Stimulated activated CD8-positive, alpha-beta memory T cell treated with anti-CD3 and anti-CD28 coated beads, Interleukin-4, amount 100 ng/mL, for 1 hour (primary cell): ENCODE measurements at places on chromosomes 6 and 20.

GRCh38 chr20:59785986-59786795, 147.2 kb downstream of the SYCP2 start:
- DNase-seq: no peak

- DNase-seq: no peak
Measured at GRCh38 chr6:157061770-157062594, 261.3 kb downstream of the TMEM242 start.

GRCh38 chr6:131382631-131383030, 190.4 kb upstream of the ARG1 start:
- no peak for DNase-seq

DNA sequence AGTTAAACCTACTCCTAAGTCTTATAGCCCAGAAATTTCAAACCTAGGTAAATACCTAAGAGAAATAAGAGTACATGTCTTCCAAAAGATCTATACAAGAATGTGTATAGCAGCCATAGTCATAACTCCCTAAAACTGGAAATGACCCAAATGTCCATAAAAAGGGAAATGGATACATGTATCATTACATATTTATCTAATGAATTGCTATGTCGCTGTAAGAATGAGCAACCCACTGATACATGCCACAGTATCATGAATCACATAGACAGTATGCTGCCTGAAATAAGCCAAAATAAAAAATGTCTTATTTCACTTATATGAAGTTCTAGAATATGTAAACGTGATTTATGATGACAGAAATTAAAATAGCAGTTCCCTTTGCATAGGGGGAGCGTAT, 679.5 kb downstream of the MAFB start:
- no peak for DNase-seq

DNA sequence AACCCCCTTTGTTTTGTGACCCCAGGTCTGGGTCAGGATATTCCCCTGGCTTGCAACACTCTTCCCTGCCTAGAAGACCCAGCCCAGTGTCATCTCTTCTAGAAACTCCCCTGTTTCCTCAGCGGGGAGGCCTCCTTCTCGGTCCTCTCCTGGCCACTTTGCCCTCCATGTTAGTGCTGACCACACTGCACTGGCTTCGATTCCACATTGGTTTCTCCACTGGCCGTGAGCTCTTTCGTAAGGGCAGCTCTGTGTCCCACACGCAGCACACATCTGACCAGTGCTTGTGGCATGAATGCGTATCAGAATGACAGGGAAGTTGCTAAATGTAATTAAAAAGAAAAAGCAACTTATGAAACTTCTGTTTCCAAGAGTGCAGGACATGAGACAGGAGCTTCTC, 49.4 kb upstream of the FNDC1 start:
- no peak for DNase-seq

GRCh38 chr6:20919677-20920385, 385.6 kb downstream of the CDKAL1 start:
- no peak for DNase-seq

DNA sequence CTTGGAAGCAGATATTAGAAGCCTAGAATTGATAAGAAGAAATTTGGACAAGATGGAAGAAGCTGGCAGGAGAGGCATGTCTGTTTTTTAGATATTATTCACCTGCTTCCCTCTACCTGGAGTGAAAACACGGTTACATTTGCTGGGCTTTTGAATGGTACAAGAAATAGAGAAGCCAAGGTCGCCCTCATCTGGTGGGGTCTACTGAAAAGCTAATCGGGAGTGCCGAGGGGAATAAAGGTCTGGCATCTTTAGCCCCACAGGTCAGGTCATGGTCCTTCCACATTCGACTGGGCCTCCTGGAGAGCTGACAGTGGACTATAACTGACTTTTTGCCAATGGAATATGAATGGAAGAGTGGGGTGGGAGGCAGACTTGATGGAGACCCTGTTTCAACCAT, 4.6 kb upstream of the C2 start:
- DNase-seq: no peak

GRCh38 chr6:108363113-108363512, 68.3 kb downstream of the AFG1L start:
- DNase-seq: no peak

DNA sequence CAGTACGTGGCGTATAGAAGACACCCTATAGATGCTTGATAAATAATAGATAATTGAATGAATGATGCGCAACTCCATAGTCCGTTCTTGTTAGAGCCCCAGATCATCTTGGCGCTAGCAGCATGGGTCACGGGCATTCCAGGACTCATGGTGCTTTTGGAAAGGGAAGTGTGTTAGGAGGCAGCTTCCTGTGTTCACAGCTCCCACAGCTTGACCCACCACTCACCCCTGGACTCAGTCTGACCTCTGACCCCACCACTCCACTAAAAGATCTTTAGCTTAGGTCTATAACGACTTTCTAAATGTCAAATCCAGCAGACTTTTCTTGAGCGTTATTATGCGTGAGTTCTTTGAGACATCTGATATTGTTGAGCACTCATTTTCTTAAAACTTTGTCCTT, 35.8 kb upstream of the KIF16B start:
- DNase-seq: no peak

GRCh38 chr6:36126553-36127458, 3.5 kb upstream of the MAPK13 start:
- no peak for DNase-seq

DNA sequence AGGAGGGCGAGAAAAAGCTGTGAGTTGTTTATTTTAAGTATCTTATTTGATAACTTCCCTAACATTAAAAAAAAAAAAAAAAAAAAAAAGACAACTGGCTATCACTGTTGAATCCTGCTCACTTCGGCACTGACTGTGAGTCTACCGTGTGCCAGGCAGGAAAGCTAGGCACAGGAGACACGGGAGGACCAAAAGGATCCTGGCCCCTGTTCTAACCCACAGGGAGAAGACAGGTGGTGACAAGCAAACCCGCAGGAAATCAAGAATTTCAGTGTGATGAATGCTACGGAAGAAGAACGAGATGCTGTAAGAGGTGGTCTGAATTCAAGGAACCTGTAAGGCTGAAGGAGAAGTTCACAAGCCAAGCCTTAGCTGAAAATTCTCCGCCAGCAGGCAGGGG, 94.7 kb upstream of the NFATC2 start:
- DNase-seq: no peak

GRCh38 chr6:40630051-40630450, 42.9 kb upstream of the LRFN2 start:
- no peak for DNase-seq

DNA sequence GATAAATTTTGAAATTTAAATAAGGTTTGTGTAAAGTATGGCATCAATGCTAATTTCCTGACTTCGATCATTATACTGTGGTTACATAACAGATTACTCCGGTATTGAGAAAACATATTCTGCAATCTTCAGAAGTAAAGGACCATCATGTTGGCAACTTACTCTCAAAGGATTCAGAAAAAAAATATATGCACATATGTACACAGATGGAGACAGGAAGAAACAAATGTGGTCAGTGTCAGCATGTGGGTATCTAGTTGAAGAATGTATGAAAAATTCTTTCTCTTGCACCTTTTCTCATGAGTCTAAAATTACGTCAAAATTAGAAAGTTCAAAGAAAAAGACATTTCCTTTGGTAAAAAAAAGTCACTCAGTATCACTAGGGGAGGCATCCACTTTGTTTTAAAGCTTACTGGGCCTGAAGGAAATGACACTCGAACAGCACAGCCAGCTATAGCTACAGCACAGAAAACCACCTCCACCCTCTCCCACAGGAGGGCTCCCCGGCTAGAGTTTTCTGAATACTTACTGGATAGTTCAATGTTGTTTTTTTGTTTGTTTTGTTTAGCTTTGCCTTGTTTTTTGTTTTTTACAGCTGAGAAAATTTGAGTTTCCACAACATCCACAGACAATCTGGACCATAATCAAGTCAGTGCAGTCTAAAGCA, 317.2 kb upstream of the AGPAT4 start:
- no peak for DNase-seq

- DNase-seq: no peak
Measured at GRCh38 chr6:42958125-42958524, 2.4 kb upstream of the GNMT start.

DNA sequence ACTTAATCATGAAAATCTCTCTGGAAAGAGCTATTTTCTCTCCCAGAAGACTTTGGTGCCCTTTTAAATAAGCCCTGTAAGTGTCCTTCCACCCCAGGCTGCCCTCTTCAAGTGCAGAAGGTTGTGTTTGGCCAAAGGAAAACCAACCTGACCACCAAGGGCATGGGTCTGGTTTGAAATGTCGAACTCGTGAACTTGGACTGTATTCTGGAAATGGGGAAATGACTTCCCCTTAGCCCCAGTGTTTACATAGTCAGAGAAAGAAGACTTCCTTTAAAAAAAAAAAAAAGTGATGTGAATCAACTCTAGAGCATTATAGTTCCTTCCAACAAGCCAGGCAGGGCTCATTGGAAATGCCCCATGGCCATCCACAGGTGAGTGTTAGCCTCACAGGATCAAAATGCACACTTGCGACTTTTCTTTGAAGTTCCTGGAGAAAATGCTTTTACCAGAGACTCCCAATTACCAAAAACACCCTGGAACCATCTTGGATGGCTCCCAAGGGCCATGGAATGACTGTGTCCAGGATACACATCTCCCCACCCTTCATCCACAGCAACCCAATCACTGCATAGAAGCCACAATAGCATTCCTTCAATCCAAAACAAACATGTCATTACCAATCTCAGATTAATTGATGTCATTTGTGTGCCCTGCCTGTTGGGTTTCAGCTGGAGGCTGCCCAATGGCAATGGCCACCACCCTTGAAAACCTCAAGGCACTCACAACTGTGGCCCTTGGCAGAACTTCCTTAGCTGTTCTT, 133.8 kb downstream of the CLIC5 start:
- DNase-seq: no peak

DNA sequence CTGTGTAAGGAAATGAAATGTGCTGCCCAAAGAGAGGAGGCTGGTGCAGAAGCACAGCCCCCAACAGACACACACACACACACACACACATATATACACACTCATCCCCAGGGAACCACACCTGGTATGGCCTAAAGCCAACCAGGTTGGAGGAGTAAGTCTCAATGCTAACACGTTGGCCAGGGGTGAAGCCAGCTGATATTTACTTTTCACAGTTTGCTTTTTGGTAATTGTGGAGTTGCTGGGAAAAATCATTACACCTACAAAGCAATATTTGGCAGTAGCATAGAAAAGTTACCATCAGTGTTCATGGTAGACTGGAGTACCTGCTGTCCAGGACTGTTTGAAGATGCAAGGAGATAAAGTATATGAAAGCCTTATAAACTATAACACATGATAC, 50.3 kb upstream of the NAA20 start:
- no peak for DNase-seq

GRCh38 chr6:64990652-64991304, 716.2 kb downstream of the EYS start:
- DNase-seq: no peak

DNA sequence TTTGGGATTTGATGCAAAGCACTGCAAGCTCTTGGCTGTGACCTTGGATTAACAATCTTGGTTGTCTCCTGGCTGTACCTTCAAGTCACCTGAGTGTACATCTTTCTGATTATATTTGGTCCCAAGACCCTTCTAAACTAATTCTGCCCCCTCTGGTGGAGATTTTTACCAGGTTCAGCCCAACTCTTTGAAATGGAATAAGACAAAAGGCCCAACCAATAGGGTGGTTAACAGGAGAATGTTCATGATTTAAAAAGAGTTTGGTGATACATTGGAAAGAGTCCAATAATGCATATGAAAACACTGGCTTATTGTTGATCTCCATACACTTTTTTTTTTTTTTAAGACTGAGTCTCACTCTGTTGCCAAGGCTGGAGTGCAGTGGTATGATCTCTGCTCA, 77.5 kb upstream of the CD83 start:
- no peak for DNase-seq

GRCh38 chr20:50015636-50015992, 32.8 kb downstream of the SNAI1 start:
- DNase-seq: no peak

DNA sequence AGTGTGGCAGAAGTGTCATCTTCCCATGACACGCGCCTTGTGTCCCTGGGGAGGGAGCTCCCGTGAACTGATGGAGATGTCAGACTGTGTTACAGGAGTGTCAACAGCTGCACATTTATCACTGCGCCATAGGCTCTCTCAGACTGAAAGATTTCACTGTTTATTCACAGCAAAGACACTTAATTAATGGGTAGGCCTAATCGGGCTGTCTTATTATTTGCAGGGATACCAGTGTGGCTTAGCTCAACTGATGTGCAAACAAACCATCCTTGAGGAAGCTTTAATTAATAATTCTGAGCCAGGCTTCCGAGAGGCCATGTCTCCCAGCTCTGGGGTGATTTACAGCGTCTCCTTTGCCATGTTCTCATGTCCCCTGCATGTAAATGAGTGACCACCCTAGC, 771.0 kb downstream of the QKI start:
- no peak for DNase-seq

- no peak for DNase-seq
Measured at GRCh38 chr20:646107-646867, 6.7 kb downstream of the SRXN1 start.

DNA sequence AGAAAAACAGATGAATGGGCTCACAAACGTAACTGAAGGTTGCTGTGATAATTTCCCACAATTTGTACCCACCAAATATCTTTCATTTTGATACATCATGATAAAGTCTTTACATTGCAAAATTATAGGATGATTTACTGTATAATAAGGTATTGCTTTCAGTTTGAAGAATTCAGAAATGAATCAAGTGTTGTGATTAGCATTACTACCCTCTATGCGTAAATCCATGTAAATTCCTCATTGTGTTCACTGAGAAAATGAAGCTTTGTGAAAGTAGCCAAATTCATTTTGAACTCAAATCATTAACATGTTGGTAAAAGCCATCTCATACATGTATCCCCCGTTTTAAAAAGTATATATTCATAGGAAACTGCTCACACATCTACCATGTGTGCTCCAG, 379.4 kb downstream of the ESR1 start:
- DNase-seq: no peak

- DNase-seq: no peak
Measured at GRCh38 chr6:36019167-36019566, 5.3 kb downstream of the SLC26A8 start.

GRCh38 chr6:22583927-22584326, 14.6 kb downstream of the HDGFL1 start:
- DNase-seq: no peak

GRCh38 chr6:53189554-53189953, 40.9 kb upstream of the GCM1 start:
- DNase-seq: no peak

DNA sequence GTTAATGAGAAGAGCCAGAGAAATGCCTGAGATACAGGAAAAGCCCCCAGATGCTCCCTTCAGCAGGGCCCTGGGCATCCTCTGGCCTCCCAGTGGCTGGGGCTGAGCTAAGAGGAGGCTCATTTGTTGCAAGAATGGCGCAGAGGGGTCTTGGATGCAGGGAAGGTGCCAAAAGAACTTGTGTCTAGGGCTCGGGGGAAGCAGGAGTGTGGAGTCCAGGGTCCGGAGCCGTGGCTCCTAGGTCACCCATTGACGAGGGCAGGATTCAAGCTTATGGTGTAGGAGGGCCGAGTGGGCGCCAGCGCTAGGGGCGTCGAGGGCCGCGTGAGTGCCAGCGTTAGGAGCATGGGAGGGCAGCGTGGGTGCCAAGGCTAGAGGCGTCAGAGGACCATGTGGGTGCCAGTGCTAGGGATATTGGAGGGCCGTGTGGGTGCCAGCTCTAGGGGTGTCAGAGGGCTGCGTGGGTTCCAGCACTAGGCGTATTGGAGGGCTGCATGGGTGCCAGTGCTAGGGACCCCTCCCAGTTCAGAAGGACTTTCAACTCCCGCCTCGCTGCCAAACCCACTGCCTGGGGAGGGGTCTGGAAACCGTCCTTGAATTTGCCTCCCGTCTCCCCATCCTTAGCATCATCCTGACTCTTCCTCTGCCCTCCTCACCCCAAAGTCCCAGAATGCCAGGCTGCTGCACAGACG, 250.5 kb upstream of the AFDN start:
- no peak for DNase-seq

- no peak for DNase-seq
Measured at GRCh38 chr6:170045563-170045960, 245.3 kb downstream of the DLL1 start.
